ENCODE measurements at places on chromosomes 2 and 18.

DNA sequence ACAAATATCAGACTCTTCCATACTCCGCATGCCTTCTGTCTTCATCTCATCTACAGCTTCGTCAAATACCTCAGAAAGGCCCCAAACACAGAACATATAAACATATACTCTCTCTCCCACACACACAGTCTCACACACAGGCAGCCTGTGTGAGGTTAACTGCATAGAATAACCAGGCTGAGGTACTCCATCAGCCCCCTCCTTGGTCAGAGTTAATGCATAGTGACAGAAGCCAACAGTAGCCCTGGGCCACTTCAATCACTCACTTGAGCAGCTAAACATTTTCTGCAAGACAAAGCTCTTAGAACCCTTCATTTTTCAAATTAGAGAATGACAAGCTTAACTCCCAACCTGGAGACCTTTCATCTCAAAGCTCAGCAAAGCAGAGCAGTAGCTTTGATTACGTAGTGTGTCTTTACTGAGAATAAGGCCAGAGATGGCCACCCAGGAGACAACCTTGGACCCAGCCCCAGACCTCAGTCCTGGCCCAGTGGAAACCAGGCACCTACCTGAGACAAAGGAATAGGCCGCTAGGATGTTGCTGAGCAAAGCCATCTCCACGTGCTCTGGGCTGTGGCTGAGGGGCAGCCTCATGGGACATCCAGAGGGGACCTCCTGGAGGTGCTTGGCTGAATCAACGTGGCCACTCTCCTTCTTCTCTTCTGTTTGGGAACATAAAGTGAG is 43.0 kb downstream of the EVA1A start:
- DNase-seq: no peak

GRCh38 chr18:24995056-24995455 is 356.9 kb downstream of the ZNF521 start:
- DNase-seq: no peak

GRCh38 chr2:7673853-7674252 is 756.6 kb downstream of the RNF144A start:
- no peak for DNase-seq

- no peak for DNase-seq
Observed at GRCh38 chr2:240594511-240595380, 8.2 kb downstream of the CAPN10 start.

GRCh38 chr2:157784823-157785175 is 91.3 kb downstream of the ACVR1 start:
- no peak for DNase-seq

DNA sequence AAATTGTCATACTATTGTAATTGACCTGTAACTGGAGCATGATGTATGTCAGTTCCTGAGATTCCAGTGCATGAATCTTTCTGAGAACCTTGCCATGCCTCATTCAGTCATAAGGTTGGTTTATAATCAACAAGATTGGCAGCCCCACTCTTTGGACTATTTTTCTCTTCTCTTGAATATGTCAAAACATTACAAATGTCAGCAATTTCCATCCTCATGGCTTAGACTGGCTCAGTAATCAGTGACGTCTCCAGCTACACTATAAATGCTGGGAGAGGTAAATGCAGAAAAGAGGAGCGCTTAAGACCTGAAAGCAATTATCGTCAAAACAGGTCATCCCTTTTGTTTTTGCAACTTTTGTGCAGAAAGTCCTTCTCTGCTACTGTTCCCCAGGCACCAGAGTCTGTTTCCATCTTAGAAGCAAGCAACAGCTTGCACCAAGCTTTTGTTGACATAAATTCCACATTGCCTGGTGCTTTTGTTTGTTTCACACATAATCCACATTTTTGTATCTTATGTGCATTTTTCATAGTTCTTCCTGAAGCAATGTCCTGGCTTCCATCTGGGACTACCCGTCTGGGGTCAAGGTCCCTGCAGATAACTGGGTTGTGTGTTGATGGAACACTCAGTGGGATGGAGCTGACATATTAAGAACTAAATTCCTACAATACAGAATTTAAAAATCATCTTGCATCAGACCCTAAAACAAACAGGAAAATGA is 149.8 kb downstream of the OSR1 start:
- no peak for DNase-seq

- DNase-seq: no peak
Observed at GRCh38 chr2:158009399-158009798, 92.3 kb upstream of the UPP2 start.

DNA sequence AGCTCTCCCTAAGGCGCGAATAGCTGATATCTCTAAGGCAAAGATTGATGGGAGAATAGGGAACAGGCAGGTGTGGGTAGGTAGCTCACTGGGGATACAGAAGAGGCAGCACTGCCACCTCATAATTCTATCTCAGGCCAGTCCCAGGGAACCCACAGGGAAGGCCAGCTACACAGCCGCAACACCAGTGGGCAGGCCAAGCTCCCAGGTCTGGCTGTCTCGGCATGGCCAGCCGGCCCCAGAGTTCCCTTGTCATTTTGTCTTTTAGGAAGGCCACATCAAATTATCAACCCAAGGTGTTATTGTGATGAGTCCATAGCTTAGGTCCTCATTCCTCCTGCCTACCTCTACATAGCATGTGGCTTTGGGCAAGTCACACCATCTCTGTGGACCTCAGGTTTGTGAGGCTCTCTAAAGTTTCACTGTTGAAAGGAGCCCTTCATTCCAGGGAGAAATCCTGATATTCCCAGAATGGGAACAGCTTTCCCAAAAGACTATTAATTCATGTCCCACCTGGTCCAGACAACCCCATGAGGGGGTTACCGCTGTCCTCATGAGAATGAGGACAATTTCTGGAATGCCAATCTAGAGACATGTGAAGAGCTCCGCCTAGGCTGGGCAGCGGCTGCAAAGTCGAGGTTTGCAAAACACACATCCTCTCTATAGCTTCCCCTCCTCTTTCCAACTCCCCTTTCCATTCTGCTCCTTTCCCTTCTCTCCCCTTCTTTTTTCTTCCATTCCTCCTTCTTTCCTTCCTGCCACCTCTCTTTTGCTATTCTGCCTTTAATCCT is 287.1 kb upstream of the ID2 start:
- DNase-seq: no peak

- no peak for DNase-seq
Observed at GRCh38 chr18:33641141-33641540, 63.1 kb downstream of the ASXL3 start.

- no peak for DNase-seq
Observed at GRCh38 chr2:6834163-6834562, 31.5 kb downstream of the CMPK2 start.

- DNase-seq: no peak
Observed at GRCh38 chr18:49321797-49322461, 138.5 kb downstream of the DYM start.

DNA sequence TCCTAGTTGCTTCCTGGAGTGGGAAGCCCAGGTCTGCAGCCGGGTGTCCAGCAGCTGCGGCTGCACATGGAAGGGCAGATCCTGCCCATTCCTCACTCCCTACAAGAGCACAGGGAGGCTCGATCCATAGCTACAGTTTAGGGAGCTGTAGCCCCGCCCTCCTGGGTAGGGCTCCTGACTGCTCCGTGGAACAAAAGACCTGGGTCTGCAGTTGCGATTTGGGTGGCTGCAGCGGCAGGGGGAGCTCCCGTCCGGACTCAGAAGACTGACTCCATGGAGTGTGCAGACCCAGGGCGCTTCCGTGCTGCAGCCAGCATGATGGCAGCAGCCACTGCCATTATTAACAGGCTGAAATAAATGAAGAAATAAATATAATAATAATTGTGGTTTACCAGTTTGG is 157.3 kb downstream of the CTNNA2 start:
- no peak for DNase-seq

DNA sequence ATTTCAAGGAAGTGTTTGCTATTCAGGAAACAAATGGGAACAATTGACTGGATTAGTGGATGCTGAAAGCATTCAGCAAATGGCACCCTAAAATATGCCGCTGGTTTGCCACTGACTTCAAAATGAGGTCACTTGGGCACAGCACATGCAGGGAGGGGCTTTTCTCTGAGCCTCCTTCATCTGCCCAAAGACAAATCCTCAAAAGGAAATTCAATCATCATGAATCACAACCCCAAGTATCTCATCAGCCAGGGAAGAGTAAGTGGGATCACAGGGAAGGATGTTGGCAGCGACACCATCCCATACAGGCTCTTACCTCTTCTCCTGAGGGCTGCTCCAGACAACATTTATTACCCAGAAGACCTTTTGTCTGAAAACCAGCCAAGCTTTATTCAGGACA is 14.4 kb upstream of the SP140L start:
- DNase-seq: no peak

DNA sequence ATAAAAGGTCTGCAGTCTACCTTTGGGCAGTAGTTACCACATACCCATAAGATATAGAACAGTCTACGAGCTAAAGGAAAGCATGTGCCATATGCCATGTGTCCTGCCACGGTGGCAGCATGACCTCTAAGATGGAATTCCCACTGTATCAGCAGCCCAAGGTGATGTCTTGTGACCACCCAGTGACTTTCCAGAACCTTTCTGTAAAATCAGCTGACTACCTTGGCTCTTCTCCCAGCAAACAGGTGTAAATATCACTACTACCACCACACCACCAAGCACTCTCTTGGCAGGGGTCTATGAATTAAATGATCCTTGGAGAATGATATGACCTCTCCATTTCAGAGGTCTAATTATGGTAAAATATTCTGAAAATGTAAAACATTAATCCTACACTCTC is 99.6 kb downstream of the METTL8 start:
- no peak for DNase-seq

DNA sequence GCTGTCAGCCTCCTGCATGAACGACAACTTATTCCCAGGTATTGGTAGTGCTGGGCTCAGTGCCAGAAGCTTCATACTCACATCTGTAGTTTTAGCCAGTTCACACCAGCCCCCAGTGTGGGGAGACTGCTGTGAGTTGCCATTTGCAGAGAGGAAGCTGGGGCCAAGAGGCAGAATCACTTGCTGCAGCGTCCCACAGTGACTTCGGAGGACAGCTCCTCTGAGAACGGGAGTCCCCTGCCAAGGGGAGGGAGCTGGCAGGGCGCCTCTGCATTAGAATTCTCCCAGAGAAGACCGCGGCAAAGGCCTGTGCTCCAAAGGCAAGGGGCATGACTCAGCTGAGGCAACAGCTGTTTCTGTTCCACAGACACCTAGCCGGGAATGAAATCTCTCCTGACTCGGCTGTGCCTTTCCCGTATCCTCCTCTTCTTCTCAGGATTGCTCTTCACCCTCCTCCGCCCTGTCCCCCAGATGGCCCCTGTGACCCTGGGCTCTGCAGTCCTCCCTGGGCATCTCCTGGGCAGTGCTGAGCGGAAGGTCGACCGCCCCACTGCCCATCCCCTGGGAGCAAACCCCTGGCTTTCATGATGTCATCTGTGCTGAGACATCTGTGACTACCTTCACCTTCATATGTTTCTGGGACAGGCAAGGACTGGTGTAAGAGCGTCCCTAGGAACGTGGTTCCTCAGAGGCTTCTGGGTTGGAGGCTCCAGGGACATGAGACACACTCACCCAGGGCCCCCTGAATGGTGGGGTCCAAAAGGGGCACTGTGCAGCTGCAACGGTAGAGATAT is 18.0 kb downstream of the MAL start:
- DNase-seq: no peak

DNA sequence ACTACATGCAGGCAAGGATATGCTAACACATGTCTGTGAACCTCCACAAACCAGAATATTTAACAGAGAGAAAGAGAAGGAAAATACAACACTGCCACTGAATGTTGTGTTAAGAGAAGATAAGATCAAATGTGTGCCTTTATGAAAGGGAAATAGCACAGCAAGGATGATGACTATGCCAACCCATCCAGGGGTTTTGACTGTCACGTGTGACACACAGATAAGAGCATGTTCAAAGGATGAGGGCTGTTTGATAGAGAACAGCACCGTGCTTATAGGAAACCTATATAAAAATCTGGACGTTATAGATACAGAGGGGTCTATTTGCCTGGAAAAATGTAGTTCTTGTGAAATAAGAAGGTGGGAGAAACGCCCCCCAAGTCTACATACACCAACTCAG is 911.8 kb downstream of the CPS1 start:
- no peak for DNase-seq

DNA sequence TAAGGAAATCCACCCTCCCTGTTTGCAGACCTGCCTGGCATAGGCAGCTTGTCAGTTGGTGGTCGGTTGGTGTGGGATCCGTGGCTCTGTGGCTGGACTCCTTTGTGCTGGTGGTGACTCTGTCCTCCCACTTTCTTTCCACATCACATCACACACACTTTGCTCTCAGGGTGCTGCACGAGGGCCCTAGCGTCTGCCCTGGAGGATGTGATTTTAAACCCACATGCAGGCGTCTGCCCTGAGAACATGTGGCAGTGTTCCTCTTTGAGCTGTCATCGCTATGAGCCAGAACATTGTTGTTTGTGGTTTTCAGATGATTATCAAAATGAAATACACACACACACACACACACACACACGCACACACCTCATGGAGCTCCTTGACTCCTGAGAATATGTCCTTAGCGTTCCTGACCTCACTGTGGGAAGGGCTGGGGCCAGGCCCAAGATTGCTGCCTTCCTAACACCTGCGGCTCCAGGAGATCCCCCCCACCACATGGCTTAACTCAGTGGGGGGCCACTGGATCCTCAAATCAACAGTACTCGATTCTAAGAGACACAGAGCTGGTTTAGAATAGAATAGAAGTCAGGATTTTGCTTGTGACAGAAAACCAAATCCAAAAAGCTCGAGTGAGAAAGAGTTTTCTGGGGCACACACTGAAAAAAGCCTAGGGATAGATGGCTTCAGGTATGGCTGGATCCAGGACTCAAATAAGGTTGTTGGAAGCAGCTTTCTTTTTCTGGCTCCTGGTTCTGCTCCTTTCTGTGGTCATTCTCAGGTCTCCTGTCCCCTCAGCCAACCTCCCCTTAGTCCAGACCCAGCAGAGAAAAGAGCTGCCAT is 54.8 kb downstream of the RTP5 start:
- peak; percentile 27 for DNase-seq

DNA sequence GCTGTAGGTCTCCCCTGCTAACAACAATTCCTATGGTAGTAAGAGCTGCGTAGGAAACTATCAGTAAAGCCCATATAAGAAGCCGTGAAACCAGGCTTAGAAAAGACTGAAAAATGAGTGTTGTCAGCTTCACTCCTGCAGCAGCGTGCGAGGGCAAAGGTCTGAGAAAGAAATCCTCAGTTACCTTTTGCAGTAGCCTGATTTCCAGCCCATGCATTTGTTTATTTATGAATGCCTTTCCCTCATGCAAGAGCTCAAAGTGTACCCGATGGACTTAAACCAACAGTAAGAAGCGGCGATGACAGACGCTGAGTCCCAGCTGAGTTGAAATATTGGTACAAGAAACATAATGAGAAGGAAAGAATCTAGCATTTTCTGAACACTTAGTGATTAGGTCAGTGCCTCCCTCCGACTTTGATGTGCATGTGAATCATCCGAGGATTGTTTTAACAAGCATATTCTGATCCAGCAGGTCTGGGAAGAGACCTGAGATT is 15.0 kb upstream of the POLI start:
- DNase-seq: no peak

DNA sequence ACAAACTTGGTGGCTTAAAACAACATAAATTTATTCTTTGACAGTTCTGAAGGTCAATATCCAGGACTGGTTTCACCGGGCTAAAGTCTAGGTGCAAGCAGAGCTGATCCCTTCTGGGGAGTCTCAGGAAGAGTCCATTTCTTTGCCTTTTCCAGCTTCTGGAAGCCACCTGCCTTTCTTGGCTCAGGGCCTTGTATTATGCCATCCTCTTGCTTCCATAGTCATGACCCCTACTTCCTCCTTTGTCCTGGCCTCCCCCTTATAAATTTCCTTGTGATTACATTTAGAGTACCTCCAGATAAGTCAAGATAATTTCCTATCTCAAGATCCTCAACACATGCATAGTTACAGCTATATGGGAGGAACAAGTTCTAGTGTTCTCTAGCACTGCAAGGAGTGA is 1089.5 kb downstream of the LRP1B start:
- DNase-seq: no peak

Measured in hematopoietic multipotent progenitor cell treated with erythropoietin and hydrocortisone succinate and interleukin-3 and kit ligand, for 6 days (in vitro differentiated cells).